ENCODE measurements at places on chromosomes 16 and 17.

DNA sequence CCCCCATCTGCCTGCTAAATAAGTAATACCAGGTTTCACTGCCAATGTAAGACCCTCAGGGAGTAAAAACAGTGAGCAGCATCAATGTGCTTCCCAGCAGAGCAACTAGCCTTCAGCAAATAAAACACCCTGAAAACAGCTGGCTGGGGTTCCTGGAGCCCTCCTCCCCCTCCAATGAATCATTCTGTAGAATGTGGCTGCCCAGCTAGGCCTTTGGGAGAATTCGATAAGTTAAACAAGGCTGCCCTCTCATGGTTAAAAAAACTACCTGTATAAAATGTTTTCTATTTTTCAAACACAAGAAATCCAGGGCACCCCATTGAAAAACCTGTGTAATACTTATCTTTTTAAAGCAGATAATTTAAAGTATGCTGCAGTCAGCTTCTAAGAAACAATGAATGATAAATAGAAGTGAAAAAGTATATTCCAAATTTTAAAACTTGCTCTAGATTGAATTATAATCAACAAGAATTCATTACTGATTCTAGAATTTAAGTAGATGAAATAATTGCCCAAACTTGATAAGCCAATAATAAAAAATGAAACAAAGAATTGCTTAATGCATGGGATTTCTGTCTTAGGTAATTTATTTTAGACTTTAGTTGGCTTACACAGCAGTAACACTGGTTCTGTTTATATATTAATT, 9.4 kb upstream of the TOM1L1 start:
- DNase-seq = no peak

DNA sequence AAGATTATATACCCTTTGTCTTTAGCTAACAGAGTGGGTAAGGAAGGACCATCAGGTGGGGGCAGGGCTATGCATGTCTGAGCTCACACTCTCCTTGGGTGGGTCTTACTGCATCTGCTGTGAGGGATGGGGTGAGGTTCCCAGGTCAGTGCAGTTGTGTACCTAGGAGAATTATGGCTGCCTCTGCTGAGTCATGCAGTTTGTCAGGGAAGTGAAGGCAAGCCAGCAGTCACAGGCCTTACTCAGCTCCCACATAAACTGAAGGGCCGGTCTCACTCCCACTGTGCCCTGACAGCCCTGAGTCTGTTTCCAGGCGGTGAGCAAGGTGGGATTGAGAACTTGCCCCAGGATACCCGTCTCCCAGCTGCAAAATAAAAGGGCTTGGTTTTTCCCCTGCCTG, 328.6 kb downstream of the MAP2K6 start:
- DNase-seq = no peak

GRCh38 chr17:49987681-49988441, 7.2 kb downstream of the DLX3 start:
- no peak for DNase-seq

DNA sequence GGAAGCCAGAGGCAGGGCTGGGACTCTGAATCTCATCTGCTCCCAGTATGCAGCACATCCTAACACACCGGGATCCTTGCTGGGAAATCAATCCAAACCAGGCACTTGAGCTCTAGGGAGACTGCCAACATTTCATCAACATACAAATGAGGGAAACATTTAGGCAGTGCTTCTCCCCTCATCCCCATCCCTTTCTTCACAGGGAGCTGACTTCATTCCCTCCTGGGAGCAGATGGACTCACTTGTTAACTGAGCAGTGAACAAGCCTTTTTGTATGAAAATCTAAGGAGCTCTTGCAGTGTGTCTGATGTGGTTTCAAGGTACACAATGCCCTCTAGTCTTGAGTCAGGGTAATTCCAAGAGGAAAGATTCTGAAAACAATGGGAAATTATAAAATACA, 96.3 kb downstream of the TMEM114 start:
- no peak for DNase-seq

DNA sequence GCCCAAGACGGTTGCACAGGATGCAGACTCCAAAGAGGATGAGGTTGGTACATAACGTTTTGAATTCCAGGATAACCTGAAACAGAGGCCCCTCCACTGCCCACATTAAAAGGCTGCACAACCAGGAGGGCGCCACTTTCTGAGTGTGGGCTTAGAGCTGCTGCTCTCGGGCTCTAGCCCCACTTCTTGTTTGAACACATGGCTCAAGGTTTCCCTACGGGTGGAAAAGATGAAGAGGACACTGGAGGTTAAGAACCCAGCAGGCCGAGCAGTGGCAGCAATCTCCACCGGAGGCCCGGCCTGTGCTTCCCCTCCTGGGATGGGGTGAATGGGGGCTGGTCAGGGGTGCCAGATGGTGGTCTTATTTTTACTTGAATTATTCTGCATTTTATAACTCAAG, 8.0 kb upstream of the TRAP1 start:
- DNase-seq = no peak

DNA sequence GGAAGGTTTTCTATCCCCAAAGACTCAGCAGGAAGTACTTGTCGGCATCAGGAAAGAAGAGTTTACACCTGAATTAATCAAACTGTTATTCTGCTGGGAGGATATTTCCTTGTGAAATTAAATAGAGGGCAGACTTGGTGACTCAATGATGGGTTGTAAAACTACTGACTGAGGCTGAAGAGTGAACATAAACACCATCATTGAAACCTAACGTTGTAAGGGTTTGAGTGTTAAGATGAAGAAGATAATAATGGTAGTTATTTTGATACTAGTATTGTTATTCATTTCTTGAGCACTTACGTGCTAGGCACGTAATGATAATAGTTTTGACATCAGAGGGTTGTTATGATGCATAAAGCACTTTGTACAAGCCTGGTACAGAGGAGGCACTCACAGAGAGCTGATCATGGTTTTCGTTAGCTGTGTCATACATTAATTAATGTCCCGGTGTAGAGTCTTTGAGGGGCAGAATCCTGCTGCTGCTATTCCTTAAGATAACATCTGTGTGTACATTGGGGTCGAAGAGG, 64.2 kb upstream of the CACNG3 start:
- DNase-seq = no peak

GRCh38 chr17:27345141-27345904, 51.4 kb downstream of the WSB1 start:
- DNase-seq = peak; percentile 6

- no peak for DNase-seq
Measured at GRCh38 chr17:4599505-4600281, 15.4 kb downstream of the SMTNL2 start.

- no peak for DNase-seq
Measured at GRCh38 chr16:68991075-68991474, 114.4 kb upstream of the HAS3 start.

DNA sequence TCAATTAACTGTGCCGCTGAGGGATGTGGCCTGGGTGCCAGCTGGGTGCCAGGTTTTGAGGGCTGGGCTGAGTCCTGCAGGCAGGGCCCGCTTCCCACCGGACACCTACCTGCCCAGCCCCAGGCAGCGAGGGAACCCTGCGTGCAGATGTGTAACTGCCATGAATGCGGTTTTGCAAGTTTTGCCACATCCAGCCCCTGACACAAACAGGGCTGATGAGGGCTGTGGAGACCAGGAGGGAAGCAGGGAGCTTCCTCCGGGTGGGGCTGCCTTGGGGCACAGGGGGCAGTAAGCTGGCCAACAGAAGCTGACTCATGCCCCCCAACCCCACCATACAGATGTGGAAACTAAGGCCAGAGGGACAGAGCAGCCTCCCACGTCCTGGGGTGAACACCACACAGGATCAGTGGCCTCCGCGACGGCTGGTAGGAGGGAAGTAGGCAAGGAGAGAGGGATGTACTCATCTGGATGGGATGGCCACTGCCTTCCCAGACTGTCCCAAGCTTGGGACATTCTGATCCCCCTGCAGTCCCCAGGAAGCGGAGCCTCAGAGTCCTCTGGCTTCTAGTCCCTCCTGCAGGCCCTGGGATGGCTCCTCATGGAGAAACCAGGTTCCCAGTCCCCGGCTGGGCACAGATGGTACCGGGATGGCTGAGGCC, 1.6 kb downstream of the UBALD1 start:
- no peak for DNase-seq

DNA sequence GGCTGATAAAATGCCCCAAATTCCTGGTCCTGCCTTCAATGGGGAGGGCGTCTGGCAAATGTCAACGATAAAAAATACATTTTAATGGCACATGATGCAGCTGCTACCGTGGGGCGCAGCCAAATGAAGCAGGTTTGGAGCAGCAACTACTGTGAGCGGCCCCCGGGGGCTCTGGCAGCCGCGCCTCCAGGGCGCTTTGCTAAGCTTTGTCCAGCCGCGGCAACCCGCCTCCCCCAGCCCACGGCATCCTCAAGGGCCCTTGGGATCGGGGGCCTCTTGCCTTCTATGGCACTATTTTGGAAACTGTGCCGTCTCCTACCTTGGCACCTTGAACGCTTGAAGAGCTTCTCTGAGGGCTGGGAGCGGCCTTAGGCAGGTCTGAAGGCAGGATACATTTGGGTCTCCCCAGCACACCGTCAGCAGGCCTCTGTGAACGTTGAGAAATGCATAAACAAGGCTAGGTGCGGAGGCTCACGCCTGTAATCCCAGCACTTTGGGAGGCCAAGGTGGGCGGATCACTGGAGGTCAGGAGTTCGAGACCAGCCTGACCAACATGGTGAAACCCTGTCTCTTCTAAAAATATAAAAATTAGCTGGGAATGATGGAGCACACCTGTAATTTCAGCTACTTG, 25.1 kb downstream of the TBX4 start:
- no peak for DNase-seq

DNA sequence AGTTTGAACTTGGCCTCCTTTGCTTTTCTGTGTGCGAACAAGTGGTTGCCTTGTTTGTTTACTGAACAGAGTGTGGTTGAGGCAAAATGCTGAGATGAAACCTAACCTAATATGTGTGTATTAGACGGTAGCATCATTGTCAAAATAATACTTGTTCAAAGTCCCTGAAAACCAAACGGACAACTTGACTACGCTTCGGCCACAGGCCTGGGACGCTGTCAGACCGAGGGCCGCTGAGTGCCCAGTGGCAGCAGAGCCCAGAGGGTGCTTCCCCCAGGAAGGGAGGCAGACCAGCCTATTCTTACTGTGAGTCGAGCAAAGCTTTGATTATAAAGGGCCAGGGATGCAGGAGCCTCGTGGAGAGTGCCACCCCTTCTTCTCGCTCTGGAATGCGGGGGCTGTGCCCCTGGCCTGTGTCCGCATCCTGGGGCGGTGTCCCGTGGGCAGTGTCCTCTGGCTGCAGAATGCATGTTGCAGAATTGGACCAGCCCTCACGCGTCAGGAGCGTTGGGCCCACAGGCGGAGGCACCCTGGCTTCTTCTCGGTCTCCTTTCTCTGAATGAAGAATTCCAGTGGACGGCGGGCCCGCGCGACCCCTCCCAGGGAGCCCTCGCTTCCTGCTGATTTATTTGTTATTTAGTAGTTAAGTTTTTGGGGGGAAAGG, 5.2 kb downstream of the ACSF3 start:
- no peak for DNase-seq

DNA sequence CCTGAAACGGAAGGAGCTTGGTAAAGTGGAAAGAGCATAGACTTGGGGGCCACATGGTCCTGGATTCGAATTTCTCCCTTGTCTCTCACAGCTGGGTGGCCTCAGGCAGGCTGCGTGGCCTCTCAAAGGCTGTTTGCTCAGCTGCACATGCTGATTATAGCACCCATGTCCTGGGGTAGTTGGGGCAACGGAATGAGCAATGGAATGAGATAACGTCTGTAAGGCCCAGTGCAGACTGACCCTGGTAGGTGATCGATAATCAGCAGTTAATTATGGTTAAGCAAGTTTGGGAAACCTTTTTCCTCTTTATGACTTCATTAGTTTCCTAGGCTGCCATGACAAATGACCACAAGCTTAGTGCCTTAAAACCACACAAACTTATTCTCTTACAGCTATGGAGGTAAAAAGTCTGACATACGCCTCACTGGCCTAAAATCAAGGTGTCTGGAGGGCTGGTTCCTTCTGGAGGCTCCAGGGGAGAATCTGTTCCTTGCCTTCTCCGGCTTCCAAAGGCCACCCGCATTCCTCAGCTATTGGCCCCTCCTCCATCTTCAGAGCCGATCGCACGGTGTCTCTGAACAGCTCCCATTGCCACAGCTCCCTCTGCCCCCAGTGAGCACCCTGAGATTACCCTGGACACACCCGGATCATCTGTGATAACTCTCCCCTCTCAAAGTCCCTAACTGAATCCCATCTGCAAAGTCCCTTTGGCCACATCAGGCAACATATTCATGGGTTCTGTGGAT, 294.9 kb upstream of the FOXF1 start:
- DNase-seq = no peak

GRCh38 chr17:62653826-62654761, 26.6 kb downstream of the MRC2 start:
- DNase-seq = no peak

GRCh38 chr17:81950501-81950900, 3.5 kb upstream of the MYADML2 start:
- no peak for DNase-seq

DNA sequence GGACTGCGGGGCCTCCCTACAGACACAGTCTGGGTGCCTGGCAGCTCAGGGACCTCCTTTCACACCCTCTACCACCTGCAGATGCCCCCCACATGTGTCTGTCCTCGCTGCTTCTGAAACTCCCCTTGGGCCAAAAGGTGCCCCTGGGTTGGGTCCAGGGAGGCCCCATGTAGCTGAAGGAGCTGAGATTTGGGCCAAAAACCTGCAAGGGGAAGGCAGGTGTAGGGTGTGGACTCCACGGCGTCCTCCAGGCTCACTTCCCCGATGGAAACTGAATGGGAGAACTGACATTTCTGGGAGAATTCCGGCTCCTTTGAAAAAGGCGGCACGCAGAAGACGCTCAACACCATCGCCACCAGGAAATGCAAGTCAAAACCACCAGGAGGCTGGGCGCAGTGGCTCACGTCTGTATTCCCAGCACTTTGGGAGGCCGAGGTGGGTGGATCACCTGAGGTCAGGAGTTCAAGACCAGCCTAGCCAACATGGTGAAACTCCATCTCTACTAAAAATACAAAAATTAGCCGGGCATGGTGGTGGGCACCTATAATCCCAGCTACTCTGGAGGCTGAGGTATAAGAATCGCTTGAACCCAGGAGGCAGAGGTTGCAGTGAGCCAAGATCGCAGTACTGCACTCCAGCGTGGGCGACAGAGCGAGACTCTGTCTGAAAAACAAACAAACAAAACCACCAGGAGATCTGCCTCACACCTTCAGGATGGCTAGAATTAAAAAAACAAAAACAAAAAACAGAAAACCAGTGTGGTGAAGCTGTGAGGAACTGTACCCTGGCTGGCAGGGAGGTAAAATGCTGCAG, 13.2 kb upstream of the BAIAP2 start:
- DNase-seq = no peak

DNA sequence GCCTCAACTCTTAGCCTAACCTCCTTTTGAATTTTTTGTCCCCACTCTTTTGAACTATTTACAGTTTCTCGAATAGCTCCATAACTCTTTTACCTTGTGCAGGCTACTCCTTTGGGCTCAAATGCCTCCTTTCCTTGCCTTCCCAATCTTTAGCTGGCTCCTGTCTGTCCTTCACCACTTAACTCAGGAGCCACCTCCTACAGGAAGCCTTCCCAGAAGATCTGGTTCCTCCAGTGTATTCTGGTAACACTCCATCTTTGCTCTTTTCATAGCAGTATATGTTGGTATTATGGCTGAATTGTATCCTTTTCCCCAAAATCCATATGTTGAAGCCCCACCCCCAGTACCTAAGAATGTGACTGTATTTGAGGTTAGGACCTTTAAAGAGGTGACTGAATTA, 9.0 kb upstream of the GRB2 start:
- no peak for DNase-seq

- DNase-seq = peak; percentile 57
Measured at GRCh38 chr17:10022416-10022815, 117.3 kb upstream of the RCVRN start.
